ENCODE measurements at places on chromosomes 13 and 19.

DNA sequence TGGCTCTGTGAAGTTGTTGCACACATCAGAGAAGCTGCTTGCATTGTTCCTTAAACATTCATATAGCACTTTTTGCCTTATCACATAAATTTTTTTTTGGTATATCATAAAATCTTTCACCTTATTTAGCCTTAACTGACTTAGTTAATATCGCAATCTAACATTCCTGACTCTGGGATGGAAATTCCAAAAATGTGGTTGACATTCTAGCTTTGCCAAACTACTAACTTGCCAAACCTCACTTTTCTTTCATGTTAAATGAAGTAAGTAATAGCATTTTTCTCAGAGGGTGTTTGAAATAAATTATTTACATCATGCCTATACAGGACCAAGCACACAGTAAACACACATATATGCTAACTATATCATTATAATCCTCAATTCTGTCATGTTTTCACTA lies 736.9 kb upstream of the PCDH9 start:
- DNase-seq: no peak

DNA sequence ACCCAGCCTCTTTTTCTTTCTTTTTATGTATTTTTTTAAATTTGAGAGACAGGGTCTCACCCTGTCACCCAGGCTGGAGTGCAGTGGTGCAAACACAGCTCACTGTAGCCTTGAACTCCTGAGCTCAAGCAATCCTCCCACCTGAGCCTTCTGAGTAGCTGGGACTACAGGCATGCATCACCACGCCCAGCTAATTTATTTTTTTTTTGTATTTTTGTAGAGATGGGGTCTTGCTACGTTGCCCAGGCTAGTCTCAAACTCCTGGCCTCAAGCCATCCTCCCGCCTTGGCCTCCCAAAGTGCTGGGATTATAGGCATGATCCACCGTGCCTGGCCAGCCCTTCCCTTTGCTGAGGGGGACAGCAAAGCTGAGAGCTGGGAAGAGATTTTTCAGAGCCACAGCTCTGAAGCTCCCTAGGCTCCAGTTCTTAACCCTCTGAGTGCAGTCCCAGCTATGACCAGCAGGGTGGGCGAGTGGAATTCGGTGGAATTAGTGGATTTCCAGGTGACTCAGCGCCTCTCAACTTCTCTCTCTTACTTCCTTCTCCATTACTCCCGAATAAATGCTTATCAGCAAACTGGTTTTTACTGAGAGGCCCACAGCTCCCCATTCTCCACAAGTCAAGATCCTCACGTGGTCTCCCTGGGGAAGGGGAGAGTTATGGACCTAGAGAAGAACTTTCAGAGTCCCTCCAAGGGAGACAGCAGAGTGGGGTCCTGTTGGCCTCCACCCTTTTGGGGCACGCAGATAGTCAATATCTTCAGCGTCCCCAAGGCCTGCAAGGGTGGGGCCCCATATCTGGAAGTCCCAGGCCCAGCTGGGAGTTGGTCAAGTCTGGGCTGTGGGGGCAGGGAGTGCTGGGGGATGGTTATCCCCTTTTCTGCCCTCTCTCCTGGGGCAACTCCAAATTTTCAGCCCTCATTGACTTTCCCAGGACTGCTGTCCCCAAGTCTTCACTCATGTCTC lies 1.2 kb downstream of the BLVRB start:
- peak; percentile 61 for DNase-seq

GRCh38 chr19:18839465-18840287 lies 7.9 kb downstream of the UPF1 start:
- DNase-seq: no peak

DNA sequence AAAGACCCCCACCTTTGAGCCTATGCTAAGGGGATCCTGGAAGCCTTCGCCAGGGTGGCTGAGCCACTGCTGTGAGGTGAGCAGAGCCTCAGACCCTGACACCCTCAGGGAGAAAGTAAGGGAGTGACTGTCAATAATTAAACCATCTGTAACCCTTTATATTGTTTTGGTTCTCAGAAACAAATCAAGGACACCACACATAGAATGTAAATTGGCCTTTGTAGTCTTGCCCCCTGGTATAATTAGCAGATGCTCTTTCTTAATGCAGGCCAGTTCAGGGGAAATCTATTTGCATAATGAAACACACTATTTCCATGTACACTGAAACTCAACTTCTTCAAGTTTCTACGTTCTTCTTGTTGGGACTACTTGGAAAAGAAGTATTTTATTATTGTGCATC lies 127.7 kb upstream of the EDNRB start:
- DNase-seq: no peak

DNA sequence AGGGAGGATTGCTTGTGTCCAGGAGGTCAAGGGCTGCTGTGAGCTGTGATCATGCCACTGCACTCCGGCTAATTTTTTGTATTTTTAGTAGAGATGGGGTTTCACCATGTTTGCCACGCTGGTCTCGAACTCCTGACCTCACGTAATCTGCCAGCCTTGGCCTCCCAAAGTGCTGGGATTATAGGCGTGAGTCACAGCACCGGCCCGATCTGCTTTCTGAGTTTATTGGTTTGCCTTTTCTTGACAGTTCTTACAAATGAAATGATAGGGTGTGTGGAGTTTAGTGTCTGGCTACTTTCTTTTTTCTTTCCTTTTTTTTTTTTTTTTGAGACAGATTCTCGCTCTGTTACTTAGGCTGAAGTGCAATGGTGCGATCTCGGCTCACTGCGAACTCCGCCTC lies 848 bp downstream of the C19orf44 start:
- DNase-seq: no peak

- DNase-seq: no peak
Measured at GRCh38 chr13:109087916-109088623, 458.7 kb downstream of the MYO16 start.

- no peak for DNase-seq
Measured at GRCh38 chr13:75847588-75847987, 211.5 kb downstream of the LMO7 start.

GRCh38 chr19:850221-850978 lies 1.7 kb upstream of the ELANE start:
- no peak for DNase-seq

DNA sequence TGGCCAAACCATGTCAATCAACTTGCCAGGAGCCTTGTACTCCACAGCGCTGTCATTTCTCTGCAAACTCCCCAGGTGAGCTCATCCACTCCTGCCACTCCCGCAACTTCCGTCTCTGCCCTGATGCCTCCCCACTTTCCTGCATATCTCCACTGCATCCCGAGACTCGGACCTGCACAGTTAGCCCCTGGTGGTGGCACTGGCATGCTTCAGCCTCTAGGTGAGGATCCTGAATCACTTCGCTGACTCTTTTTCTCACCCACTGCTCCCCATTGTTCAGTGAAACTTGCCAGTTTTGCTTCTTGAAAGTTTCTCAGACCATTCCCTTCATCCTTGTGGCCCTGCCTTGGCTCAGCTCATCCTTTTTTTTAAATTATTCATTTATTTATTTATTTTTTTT lies 3.4 kb upstream of the CTU1 start:
- no peak for DNase-seq

Measured in putamen (tissue), 1 donor.